ENCODE measurements at places on chromosomes 1 and 21.

GRCh38 chr1:200710166-200710565 is 28.5 kb upstream of the CAMSAP2 start:
- no peak for DNase-seq

DNA sequence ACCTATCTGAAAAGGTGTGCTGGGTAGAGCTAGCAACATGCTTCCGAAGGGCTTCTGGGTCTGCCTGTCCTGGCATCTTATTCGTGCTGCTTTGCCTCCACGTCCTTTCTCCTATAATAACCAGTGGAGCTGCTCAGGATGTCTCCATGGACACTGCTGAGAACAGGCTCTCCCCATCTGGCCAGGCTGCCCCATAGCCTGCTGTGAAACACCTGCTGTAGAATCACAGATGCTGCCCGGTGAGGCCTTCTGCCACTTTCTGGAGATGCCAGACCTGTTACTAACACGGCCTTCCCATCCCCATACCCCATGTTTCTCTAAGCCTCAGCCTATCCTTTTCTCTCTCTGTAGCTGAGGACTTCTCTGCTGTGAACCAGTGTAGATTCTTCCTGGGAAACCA is 120.5 kb downstream of the IER5 start:
- no peak for DNase-seq

- no peak for DNase-seq
Observed at GRCh38 chr1:41860214-41860613, 58.5 kb downstream of the HIVEP3 start.

GRCh38 chr1:32817815-32818786 is 648 bp downstream of the S100PBP start:
- no peak for DNase-seq

DNA sequence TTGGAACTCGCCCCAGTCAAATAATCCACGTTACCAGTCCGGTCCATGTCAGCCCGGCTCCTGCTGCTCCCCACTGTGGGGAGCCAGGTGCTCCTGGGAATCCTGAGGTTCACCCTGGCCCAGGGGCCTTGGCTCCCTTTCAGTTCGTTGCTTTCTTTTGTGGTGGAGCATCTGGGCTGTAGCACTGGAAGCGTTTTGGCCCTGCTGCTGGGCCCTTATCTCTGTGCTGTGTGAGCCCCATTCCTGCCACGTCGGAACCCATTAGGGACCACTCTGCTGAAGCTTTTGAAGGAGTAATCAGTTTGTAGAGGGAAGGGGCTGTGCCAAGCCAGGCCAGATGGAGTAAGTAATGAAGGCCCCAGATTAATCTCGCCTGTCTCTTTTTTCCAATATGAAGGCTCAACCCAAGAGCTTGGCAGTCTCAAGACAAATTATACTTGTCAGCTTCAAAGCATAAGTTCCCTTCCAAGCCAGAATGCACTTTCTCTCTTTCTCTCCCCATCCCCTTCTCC is 82.3 kb downstream of the PGM1 start:
- no peak for DNase-seq

DNA sequence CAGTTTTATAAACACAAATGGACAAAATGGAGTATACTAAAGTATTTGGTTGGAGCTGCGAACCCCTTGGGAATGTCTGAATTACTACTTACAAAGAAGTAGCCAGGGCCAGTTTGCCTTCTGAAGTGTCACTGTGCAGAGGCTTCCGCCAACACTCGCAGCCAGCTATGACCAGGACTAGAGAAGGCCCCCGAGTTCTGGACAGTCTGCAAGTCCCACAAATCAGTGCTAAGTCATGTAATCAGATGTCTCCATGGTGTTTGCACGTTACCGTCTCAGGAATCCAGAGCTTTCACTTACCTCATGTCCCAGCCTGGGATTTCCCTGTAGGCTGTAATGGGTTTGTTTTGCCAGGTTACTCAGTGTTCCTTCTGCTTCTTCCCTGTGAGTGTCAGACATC is 106.6 kb upstream of the SPAG17 start:
- no peak for DNase-seq

DNA sequence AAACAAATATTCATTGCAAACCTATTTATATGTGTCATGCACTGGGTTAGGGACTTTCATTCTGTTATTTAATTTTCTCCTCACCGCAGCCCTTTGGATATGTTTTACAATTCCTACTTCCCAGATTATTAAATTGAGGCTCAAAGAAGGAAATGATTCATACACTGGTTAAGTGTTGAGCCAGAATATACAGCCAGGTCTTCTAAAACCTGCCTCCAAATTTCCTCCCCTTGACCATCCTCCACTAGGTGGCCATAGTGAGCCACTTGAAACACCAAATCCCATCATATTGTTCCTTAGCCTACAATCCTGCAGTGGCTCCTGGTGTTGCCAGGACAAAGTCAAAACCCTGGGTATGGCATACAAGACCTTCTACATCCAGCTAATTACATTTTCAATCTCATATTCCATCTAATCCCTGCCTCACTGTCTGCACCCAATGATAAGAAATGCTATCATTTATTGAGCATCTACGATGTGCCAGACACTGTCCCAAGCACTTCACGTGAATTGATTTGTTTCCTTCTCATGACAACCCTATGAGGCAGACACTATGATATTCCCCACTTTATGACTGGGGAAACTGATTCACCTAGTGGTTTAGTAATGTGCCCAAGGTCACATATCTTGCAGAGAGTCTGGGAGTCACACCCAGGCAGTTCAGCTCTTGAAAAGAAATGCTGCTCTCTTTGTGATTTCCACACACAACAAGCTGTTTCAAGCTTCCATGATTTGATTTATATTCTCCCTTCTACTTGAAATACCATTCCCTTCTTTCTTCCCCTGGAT is 23.6 kb upstream of the KIRREL1 start:
- DNase-seq = peak; percentile 27

DNA sequence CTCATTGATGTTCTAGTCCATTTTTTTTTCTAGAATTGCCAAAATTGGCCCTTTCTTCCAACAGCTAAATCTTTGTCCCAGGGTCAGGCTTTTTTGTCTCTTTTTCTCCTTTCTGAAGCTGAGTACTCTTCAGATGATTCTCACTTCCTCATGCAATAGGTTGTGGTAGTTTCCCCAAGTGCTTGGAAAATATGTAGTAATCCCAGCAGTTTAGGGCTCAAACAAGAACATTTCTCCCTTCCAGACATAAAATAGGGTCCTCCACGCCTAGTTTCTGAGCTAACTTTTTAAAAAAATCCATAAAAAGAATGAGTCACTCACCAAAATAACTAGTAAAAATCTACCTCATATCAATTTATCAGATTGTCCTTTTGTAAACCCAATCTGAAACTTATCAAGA is 10.0 kb upstream of the MCOLN3 start:
- DNase-seq = no peak

DNA sequence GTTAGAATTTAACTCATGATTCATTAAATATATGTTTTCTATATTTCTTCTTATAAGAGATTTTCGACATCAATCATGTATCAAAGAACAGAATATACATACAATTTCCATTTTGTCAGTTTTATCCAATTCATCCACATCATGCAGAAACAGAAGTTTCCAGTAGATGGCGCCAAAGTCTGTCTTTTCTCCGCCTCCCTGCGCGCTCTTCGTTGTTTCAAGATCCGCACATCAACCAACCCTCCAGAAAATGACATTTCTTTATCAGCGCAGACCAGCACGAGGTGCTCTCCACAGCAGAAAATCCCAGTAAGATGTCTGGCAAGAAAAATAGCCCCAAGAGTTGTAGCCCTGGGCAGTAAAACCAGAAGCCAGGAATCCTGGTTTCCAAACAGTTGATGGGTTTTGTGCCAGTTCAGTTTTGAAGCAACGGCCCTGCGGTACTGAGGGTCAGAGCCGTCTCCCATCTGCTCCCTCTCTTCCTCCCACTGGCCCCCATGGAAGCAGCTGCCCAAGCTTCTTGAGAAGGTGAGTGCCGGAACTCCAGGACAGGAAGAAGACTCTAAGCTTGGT is 38.6 kb upstream of the GPR137B start:
- peak; percentile 78 for DNase-seq

DNA sequence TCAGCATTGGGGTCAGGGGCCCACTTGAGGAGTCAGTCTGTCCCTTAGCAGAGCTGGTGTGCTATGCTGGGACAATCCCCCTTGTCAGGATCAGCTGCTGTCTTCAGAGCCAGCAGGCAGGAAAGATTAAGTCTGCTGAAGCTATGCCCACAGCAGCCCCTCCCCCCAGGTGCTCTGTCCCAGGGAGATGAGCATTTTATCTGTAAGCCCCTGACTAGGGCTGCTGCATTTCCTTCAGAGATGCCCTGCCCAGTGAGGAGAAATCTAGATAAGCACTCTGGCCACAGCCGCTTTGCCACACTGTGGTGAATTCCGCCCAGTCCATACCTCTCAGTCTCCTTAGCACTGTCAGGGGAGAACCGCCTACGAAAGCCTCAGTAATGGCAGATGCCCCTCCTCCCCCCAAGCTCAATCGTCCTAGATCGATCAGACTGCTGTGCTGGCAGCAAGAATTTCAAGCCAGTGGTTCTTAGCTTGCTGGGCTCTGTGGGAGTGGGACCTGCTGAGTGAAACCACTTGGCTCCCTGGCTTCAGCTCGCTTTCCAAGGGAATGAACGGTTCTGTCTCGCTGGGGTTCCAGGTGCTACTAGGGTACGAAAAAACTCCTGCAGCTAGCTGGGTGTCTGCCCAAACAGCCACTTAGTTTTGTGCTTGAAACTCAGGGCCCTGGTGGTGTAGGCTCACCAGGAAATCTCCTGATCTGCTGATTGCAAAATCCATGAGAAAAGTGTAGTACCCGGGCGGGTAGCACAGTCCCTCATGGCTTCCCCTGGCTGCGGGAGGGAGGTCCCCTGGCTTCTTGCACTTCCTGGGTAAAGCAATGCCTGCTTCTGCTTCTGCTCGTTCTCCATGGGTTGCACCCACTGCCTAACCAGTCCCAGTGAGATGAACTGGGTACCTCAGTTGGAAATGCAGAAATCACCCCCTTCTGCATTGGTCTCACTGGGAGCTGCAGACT is 25.1 kb upstream of the TP53BP2 start:
- no peak for DNase-seq

DNA sequence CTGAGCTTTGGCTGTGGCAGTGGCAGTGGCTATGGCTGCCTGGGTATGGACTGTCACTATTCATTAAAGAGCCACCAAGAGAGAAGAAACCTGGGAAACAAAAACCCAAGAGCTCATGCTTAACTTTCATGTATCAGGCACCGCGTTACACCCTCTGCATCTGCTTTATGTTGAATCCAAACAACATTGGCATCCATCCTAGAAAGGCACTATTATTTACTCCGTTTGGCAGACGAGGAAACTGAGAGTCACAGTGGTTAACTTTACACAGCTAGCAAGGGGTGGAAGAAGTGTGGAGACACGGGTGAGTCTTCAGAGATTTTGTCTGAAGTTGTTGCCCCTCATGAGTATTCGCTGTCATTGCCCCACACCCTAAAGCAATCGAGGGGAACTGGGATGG is 63.8 kb downstream of the PLXNA2 start:
- DNase-seq = no peak
